HFFc6 (cell line): ENCODE measurements at places on chromosomes 2 and 18. TPM values are rescaled to one million over a fixed set of nuclear protein-coding genes. Genes with fewer than 3 reads are reported as not detected.

Gene CNTNAP5
- not detected in 3 replicates for total RNA-seq

Gene ATIC
- total RNA-seq = 137 TPM in 2 replicates

Gene TWIST2
- total RNA-seq = 130 and 141 TPM in 2 replicates

Gene ZNF804A
- total RNA-seq = 0.05 to 0.13 TPM in 2 of 3 replicates, not detected in the other

Gene CD8B2
- not detected in 3 replicates for total RNA-seq

Gene TANC1
- 22.4 to 27.7 TPM (median 23.3 TPM) in 3 replicates for total RNA-seq

Gene ST8SIA5
- not detected in 3 replicates for total RNA-seq

Gene PSMA8
- not detected in 2 replicates for total RNA-seq

Gene ESPNL
- total RNA-seq = 1.0 to 3.6 TPM (median 1.2 TPM) in 3 replicates

Gene UGT1A8
- not detected in 3 replicates for total RNA-seq

Gene GBX2
- total RNA-seq = not detected in 3 replicates

Gene SCN3A
- total RNA-seq = 0.04 to 1.8 TPM (median 0.05 TPM) in 3 replicates

Gene SERPINB5
- not detected in 3 replicates for total RNA-seq

Gene DSEL
- total RNA-seq = 72.3 to 77.7 TPM (median 76.7 TPM) in 3 replicates

Gene HPCAL1
- 37.0 to 61.5 TPM (median 40.6 TPM) in 3 replicates for total RNA-seq

Gene NCKAP5
- 0.39 to 3.3 TPM (median 0.48 TPM) in 3 replicates for total RNA-seq

Gene MSTN
- total RNA-seq = not detected in 3 replicates

Gene ANXA4
- total RNA-seq = 97.2 and 110 TPM in 2 replicates

Gene GALNT14
- total RNA-seq = 0.66 to 1.3 TPM in 2 of 3 replicates, not detected in the other

Gene KIF5C
- total RNA-seq = 0.48 and 0.78 TPM in 2 replicates

Gene TUBA3E
- not detected in 2 replicates for total RNA-seq

Gene PIEZO2
- not detected in 3 replicates for total RNA-seq

Gene CCDC178
- not detected in 3 replicates for total RNA-seq

GRCh38 chr2:126650994-126651393 is 5.0 kb upstream of the GYPC start:
- no peak for DNase-seq

DNA sequence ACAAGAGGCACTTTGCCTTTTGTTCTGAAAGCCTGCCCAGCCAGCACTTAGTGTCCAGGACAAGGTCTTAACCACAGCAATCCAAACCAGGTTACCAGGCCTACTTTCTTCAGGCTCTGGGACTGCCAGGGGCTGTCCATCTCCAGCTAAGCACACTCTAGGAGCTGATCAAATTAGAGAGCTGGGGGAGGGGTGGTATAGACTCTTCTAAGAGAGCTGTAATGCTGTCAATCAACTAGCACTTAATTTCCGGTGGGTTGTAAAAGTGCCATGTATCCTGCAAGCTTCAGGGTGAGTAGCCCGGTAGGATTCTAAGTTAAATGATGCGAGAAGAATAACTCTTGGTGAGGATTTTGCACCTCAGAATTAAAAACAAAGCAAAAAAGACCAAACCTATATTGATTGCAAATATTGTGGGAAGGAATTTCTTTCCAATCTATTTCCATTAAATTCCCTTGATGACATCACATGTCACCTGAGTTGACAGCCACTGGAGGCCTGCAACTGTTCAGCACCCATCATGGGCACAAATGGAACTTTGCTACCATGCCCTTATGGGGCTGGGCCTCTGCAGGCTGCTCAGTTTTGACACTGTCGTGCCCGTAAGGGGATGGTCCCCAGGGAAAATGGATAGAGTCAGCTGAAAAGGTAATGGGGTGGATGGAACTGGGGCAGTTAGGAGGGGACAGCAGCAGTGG is 8.7 kb upstream of the COX7A2L start:
- no peak for DNase-seq

GRCh38 chr2:63840081-63840784 is 1.5 kb upstream of the UGP2 start:
- no peak for DNase-seq

DNA sequence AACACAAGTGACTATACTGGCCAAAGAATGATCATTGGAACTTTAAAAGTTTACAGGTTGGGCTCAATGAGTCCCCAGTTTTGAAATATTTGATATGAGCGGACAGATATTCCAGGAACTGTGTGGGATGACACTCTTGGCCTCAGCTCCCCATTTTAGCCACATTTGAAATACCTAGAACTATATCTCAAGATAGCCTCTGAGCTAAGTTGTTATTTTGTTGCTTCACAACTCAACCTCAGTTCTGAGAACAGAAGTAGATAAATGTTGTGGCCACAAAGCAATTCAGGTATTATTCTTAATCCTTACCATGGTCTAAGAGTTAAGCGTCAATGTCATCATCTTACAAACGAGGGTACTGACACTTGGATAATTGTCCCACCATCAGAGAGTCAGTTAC is 172.2 kb upstream of the SETBP1 start:
- no peak for DNase-seq

- DNase-seq = no peak
Observed at GRCh38 chr18:34039201-34039600, 185.5 kb downstream of the NOL4 start.

- no peak for DNase-seq
Observed at GRCh38 chr2:70475266-70475665, 78.4 kb downstream of the TGFA start.

DNA sequence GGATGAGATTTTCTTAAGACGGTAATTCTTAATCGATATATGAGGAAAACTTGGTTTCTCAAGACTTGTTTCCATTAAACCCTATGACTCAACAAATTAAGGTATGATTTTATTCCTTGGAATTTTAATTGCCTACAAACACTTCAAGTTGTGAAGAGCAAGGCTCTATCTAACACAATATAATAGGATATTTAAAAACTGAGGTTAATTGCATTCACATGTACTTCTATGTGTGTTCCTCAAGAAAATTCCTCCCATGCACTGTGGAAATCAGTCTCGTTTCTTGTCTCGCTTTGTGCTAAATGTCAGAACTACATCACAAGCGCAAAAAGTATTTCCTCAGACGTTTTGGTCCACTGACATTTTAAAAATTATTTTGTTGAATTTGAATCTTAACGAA is 109.6 kb upstream of the UNC80 start:
- DNase-seq = no peak

DNA sequence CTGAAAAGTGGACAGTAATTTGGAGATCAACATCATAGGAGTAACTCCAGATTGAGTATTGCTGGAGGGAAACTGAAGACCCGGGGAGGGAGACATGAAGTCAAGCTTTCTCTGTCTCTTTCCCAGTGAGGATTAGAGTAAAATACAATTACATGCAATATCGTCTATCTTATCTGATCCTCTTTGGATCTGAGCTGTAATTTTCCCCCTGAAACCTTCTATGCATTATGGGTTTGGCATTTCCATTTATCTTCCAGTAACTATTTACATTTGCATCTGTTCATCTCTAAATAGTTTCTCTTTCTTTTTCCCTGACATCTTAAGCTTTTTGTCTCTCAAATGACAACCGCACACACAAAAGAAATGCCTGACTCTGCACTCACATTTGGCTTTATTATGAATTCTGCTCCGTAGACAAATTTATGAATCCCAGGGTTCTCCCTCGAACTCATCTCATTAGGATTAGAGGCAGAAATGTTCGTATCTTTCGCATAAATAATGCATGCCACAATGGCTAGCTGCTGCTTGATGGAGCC is 113.1 kb downstream of the SPP2 start:
- DNase-seq = no peak

- DNase-seq = no peak
Observed at GRCh38 chr18:74610051-74610615, 12.5 kb downstream of the ZNF407 start.

- no peak for DNase-seq
Observed at GRCh38 chr2:111618226-111618977, 265.6 kb downstream of the ANAPC1 start.

DNA sequence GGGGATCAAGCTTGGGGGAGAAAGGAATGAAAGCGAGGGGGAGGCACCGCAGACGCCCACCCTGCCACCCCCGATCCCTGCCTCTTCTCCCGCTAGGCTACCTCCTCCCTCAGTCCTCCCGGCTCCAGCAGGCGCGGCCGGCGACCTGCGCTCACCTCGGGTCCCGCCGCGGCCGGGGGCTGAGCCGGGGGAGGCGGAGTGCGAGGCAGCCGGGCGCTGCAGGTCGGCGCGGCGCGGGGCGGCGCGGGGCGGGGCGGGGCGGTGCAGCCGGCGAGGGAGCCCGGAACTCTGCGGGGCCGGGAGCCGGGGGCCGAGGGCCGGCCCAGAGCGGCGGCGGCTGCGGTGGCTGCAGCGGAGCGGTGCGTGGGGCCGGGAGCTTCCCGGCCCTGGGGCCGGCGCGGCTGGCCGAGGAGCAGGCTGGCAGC is 477 bp downstream of the ACVR1 start:
- no peak for DNase-seq

- no peak for DNase-seq
Observed at GRCh38 chr18:39788383-39788782, 2166.7 kb upstream of the PIK3C3 start.

- no peak for DNase-seq
Observed at GRCh38 chr2:188922191-188922590, 52.0 kb upstream of the COL3A1 start.

DNA sequence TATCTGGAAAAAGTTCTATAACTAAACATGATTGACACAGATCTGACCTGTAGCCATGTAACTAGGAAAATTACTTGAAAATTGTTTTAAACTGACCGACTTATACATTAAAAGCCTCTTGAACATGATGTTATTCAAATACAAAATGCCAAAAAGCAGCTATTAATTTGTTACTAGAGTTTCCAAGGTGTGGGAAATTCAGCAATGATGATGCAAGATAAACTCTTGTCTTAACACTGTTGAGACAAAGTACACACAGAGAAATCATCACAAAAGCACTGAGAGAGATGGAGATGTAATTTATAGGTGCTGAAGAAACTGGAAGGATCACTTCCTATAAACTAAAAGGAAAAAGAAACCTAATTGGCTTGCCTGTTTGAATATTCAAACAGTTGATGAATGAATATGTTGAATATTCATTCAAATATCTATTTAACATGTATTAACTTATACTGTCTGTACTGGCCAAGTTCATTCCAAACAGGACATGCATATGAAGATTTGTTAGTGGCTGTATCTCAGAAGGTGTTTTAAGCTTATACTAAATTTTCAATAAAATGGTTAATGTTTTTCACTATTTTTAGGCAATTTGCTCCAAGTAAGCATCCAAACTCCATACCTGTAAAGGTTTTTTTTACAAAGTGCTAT is 34.6 kb upstream of the WDR75 start:
- no peak for DNase-seq

- peak; percentile 47 for DNase-seq
Observed at GRCh38 chr2:127225186-127225960, 5.3 kb upstream of the CYP27C1 start.

- DNase-seq = no peak
Observed at GRCh38 chr2:187377340-187377739, 70.7 kb downstream of the CALCRL start.

GRCh38 chr2:78908973-78909372 is 116.5 kb upstream of the REG3G start:
- DNase-seq = no peak

DNA sequence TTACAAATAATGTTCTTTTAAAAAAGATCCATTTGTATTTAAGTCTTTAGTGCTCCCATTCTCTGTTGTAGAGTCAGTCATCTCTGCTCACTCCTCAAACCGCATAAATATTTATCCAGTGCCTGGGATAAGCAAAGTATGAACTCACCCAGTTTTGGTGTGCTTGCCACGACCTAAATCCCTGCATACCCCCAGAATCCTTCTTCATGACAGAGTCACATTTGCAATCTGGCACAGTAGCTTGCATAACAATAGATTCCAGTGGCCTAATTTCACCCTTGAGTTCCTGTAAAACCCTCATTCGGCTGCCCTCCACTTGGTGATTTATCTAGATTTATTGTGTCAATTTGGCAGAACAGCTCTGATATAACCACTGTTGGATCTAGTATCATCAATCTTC is 92.9 kb downstream of the DTNA start:
- DNase-seq = no peak

DNA sequence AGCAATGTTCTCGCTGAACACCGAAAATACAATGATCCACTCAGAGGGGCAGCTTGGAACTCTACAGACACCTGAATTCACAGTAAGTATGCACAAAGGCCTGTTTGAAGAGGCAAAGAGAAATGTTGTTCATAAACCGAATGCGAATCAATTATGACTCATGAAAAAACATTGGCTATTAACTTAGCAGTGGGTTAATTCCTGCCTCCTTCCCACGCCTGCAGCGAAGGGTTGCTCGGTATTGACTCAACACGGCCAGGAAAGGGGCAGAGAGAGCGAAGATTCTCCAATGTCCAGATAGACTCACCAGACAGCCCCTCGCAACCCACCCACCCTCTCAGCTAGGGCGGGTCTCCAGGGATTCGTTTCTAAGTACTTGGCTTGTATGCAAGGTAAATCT is 9.4 kb downstream of the CRACDL start:
- DNase-seq = no peak

GRCh38 chr2:9285385-9285920 is 78.8 kb downstream of the ASAP2 start:
- DNase-seq = no peak

GRCh38 chr2:47437287-47437686 is 34.3 kb downstream of the MSH2 start:
- peak; percentile 18 for DNase-seq

- no peak for DNase-seq
Observed at GRCh38 chr2:232757905-232758304, 18.5 kb downstream of the KCNJ13 start.

- DNase-seq = peak; percentile 52
Observed at GRCh38 chr2:172200495-172201085, 97.9 kb upstream of the DLX2 start.

DNA sequence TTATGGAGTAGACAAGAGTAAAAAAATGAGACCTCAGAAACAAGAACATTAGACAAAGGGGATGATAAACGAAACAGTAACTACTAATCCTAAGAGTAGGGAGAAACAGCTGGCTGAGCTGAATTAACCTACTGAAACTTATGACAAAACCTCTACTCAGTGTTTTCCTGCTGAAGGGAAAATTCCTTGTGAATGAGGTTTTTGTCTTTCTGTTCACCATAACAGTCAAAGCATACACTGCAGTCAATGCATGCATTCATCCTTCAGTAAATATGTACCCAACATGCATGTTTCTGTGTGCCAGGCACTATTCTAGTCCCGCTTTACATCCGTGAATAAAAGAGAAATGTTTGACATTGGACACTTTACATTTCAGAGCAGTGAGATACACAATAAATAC is 805.6 kb upstream of the KLHL29 start:
- DNase-seq = no peak

DNA sequence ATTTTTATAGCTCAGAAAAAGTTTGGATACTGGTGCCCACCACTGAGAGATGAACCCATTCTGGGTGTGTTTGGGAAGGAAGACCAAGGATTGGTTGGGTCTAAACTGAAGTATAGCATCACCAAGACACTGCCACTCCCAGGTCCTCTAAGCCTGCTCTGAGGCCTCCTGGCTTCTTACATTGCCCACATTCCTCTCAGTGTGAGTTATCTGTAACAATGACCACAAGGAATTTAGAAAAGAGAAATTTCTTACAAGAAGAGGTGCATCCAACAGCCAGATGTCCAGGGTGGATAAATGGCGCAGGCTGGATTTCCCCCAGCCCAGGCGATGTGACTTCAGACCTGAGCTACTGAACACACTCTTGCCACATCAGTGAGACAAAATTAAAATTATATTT is 1.6 kb upstream of the GPR45 start:
- peak; percentile 89 for DNase-seq

GRCh38 chr2:10844097-10844496 is 31.5 kb upstream of the PDIA6 start:
- peak; percentile 15 for DNase-seq
